Breast epithelium (tissue), 4 donors: ENCODE measurements at places on chromosomes 7 and 10.

GRCh38 chr10:73576178-73576889 is 14.8 kb downstream of the USP54 start:
- no peak for DNase-seq

- DNase-seq = no peak
Observed at GRCh38 chr10:131833013-131833412, 67.8 kb upstream of the PPP2R2D start.

DNA sequence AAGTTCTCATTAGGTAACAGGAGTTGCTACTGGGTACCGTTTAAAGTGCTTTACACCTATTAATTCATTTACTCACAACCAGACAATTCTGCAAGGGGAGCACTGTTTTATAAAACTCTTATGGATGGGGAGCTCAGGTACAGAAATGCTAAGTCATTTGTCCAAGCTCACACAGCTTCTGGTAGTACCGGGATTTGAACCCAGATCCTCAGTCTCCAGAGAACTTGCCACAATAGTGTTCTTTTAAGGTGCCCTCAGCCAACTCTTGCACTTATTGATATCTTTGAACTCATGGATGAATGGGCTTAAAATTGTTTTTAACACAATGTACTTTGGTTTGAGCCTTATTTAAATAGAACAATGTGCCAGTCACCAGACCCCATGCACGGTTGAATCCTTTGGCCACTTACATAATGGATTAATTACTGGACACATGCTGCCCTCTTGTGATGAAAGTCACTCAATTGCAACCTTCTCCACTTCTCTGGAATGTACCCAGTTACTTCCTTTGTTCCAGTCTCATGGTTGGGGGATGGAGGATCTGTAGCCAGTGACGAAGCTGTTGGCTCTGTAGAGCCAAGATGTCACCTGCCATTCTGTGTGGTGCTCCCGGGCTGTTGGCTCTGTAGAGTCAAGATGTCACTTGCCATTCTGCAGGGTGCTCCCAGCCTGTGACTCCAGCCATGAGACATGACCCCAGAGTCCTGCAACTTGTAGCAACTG is 65.6 kb downstream of the NOD1 start:
- peak; percentile 39 for DNase-seq

DNA sequence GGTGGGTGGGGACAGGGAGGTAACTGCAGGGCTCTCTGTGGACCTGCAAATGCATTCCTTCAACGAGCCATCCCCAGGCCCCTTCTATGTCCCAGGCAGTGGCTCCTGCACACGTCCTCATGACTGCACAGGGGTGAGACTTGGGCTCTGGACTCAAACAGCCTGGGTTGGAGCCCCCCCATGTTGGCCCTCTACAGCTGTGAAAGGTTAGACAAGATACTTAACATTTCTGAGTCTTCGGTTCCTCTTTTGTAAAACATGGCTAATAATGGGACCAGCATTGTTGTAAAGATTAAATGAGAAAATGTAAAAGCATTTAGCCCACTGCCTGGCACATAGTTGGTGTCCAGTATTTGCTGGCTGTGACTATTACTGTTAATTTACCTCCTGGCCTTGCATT is 41.8 kb downstream of the CHST3 start:
- no peak for DNase-seq

DNA sequence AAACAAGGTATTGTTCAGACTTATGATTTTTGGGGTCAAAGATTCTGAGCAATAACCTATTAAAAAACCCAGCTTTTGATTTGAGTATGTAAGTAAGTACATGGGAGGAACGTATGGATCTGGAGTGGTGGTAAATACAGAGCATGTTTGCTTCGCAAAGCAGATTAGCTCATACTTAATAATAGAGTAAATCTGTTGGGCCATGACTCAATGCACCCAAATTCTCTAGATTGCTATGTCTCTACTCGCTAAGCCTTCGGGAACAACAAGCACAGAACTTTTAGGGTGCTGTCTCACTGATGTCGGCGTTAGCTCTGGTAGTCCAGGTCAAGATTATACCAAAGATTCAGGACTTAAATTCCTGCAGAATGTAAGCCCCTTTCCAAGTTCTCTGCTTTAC is 807 bp upstream of the MINPP1 start:
- DNase-seq = no peak

GRCh38 chr10:18684416-18684815 is 25.2 kb downstream of the ARL5B start:
- no peak for DNase-seq

DNA sequence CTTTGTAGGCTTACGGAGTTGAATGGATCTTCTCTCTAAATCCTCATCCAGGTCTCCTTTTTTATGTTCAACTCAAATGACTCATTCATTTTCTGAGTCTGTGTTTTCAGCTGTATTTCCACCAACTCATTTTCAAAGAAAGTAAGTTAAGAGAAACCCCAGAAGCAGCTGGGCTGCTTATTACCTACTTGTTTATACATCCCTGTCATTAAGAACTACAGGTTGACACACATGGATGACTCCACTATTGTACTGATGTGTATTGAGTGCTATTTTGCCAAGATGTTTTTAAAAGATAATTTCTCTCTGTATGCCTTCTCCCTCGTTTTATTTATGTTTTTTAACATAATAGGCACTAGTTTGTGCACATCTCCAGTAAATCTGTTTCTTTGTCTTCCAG is 41.9 kb downstream of the DGKI start:
- no peak for DNase-seq

DNA sequence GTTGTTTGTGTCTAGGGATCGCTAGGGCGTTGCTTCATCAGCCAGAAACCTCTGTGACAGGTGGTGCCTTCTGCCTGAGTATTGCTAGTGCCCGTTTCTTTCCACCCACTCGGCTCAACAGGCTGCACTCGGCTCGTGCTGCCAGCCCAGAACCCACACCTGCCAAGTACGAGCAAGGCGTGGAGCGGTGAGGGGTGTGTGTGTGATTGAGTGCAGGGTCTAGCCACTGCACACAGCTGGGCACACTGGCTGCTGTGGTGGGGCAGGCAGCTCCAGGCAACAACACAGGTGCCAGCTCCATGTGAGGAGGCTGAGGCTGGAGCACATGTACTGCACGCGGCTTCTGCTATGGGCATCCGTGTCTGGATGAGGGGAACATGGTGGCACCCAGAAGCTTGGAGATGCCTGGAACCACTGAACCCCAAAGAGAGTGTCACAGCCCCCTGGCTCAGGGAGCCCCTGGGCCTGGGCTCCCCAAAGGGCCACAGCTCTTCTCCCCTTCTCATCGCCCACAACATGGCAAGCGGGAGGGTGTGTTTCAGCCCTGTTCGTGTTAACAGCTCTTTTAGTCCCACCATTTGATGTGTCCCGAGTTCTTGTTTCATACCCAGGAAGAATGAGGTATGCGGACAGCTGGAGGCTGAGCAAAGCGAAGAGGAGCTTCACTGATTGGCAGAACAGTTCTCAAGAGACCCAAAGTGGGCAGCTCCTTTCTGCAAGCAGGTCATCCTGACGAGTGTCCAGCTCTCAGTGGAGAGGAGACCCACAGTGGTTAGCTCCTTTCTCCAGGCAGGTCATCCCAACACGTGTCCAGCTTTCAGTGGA is 78.1 kb downstream of the HDAC9 start:
- no peak for DNase-seq

DNA sequence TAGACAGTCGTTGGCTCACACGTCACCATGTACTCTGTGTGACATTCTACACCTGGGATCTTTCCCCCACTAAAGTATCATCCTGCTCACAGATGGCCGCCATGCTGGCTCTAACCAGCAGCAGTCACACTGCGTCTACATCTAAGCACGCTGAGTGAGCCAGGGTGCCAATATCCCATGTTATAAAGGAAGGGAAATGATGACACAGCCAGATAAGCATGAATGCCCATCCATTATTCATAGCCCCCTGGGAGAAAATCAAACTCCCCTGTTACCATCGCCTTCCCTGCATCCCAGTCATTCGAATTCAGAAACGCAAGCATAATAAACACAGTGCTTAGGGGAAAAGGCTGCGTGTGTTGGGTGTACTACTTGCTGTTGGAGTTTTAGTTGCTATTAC is 698.2 kb upstream of the AUTS2 start:
- no peak for DNase-seq

GRCh38 chr7:99124751-99125504 is 19.0 kb downstream of the SMURF1 start:
- no peak for DNase-seq

DNA sequence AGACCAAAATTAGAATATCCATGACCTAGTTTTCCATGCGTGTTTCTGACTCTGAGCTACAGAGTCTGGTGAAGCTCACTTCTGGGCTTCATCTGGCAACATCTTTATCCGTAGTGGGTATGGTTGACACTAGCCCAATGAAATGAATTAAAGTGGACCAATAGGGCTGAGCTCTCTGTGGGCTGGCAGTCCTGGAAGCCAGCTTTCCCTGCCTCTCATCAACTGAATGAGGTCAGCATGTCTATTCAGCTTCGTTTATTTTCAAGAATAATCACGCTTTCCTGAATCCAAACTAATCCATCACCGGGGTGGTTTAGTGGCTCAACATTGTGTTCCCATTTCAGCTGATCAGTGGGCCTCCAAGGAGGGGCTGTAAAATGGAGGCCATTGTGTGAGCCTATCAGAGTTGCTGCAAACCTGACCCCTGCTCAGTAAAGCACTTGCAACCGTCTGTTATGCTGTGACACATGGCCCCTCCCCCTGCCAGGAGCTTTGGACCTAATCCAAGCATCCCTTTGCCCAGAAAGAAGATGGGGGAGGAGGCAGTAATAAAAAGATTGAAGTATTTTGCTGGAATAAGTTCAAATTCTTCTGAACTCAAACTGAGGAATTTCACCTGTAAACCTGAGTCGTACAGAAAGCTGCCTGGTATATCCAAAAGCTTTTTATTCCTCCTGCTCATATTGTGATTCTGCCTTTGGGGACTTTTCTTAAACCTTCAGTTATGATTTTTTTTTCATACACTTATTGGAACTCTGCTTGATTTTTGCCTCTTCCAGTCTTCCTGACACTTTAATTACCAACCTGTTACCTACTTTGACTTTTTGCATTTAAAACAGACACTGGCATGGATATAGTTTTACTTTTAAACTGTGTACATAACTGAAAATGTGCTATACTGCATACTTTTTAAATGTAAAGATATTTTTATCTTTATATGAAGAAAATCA is 35.5 kb downstream of the CAV1 start:
- DNase-seq = no peak

- DNase-seq = no peak
Observed at GRCh38 chr10:16195178-16195769, 241.5 kb upstream of the PTER start.

DNA sequence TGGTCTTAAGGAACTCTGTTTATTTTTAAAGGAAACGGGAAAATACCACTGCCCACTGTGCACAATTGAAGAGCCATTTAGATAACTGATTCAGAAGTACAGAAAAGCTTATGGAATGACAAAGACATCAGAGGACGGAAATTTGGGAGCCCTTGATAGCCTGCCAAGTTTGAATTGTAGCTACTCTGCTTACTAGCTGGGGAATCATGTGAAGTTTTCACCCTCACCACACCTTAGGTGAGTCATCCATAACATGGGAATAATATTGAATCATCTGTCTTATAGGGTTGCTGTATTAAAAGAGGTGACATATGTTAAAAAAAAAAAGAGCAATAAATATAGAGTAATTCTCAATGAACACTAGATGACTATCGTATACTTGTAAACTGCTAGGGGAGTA is 1104.2 kb downstream of the GATA3 start:
- DNase-seq = no peak
